K562 (cell line): ENCODE measurements at places on chromosomes 16 and 17.
A peak's percentile ranks its signal among the peaks of the same experiment; 100 is the strongest.

DNA sequence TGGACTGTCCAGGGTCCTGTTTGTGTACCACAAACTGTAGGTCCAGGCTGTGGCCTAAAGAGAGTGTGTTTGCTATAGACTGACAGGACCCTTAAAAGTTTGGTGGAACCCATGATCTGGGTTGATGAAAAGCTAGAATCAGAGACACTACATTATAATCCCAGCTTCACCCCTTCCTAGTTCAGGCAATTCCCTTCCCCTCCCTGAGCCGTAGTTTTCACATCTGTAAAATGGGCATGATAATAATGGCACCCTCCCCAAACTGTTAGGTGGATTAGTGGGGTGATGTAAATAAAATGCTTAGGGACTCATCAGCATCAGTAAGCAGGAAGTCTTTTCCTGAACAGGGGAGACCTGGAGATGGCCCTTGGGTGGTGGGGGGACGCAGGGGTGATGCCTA is 2.5 kb downstream of the SCNN1B start:
- no peak for DNase-seq

- peak; percentile 27 for DNase-seq
Observed at GRCh38 chr16:27401768-27402568, at the start of gene IL21R. TSS of gene IL21R (plus strand) at chr16:27402174. CDS start at chr16:27430072, 27,898 bp downstream.

- peak; percentile 73 for DNase-seq
Observed at GRCh38 chr17:39573447-39574298, 34.0 kb downstream of the NEUROD2 start.

GRCh38 chr16:66003201-66003600 is 363.3 kb upstream of the CDH5 start:
- DNase-seq: no peak

DNA sequence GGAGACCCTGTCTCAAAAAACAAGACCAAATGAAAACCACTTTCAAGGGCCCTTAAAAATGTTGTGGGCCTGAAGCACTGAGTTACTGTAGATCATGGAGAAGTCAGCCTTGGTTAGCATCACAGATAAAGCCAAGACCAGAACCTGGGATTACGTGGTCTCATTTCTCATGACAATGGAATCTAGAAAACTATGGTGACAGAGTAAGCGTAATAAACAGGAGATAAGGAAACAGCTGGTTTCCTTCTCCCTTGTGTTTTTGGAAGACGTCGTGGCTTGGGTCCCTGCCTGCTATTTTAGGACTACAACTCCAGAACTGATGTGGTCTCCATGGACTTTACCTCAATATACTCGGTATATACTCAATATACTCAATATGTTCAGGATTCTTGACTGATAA is 180.7 kb upstream of the ZFHX3 start:
- no peak for DNase-seq
